Iris pigment epithelial cell (primary cell): ENCODE measurements at places on chromosomes 16 and 17.
A peak's percentile ranks its signal among the peaks of the same experiment; 100 is the strongest.

DNA sequence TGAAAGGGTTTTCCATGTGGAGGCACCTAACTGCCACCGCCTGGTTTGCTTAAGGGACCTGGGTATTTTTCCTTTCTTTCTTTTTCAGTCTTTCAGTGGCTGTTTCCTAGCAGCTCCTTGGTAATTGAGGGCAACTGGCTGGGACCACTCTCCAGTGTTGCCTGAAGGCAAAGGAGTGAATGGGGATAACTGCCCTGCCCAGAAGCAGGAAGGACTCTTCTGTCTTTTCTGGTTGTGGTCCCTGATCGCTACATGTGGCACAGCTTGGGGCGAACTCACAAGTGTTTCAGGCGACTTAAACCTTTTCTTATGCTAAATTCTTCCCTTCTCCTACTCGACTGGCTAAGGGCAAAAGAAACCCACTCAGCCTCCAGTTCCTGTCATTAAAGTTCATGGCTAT is 10.1 kb upstream of the TMEM98 start:
- no peak for DNase-seq

- no peak for DNase-seq
These were observed 251.3 kb downstream of the NTN1 start for GRCh38 chr17:9272501-9273200.

DNA sequence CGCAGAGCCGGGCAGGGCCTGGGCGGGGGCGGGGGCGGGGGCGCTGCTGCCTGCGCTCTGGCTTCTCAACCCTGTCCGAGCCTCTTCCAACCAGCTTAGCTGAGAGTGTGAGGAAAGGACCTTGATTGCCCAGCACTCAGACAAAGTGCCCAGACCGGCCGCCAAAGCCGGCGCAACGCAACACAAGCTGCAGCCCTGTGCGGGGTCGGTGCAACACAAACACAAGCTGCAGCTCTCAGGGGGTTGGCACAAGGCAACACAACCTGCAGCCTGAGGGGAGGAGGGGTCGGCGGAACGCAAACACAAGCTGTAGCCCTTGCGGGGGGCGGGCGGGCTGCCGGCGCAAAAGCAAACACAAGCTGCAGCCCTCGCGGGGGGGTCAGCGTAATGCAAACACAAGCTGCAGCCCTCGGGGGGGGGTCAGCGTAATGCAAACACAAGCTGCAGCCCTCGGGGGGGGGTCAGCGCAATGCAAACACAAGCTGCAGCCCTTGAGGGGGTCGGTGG is 60.0 kb downstream of the KLHDC4 start:
- DNase-seq = no peak

DNA sequence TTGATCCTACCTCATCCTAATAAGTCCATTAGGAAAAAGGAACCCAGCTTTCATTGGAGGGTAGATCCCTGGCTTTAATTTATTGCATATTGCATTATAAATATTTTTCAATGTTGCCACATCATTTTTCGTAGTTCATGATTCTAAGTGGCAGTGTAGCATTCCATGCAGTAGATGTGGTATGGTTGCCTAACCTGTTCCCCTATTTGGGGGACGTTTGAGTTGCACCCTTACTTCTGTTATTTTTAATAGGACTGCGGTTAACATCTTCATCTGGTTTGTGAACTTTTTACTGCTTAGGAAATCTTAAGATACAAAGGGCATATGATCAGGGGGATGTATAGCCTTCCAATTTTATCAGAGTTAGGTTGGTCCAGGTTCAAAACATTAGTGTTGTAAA is 5.4 kb downstream of the SCPEP1 start:
- no peak for DNase-seq

DNA sequence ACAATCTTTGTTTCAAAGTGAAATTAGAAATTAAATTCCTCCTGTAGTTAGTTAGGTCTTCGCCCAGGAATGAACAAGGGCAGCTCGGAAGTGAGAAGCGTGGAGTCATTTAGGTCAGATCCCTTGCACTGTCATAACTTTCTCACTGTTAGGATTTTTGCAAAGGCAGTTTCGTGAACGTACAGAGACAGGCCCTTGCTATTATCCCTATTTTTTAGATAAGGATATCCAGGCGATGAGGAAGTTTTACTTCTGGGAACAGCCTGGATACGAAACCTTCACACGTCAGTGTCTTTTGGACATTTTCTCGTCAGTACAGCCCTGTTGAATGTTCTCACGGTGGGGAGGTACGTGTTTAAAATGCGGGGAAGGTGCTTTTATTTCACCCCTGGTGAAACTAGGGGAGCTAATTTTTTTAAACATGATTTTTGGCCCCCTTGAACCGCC is 318 bp upstream of the RBL2 start:
- DNase-seq = peak; percentile 3

GRCh38 chr17:54259476-54259875 is 436.7 kb downstream of the KIF2B start:
- no peak for DNase-seq

GRCh38 chr17:74042744-74043486 is 160.6 kb upstream of the RPL38 start:
- DNase-seq = peak; percentile 65

DNA sequence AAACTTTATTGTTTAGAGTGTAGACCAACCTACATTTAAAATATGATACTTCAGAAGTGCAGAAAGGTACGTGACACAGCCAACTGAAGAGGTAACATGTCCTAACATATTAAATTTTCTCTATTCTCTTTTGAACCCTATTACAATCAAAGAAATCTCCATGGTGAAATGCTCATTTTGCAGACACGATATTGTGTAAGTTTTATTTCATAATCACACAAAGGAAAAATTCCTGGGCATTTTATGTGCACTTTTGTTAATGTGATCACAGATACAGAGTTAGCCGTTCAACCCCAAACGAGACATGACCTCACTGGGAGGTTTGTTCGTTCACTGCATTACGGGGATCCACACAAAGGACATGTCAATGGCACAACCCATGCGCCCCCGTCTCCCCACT is 21.8 kb downstream of the KCNJ16 start:
- DNase-seq = peak; percentile 22

DNA sequence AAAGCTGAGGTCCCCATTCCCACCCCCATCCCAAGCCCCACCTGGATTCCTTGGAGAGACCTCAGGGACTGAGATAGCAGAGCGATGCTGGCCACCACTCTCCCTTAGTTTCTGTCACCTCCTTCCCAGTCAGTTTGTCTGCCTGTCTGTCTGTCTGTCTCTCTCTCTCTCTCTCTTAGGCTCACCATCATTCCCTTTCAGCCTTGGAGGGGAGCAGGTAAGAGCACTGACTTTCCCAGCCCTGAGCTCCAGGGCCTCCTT is 5.9 kb downstream of the CD300LB start:
- DNase-seq = no peak

GRCh38 chr16:23172583-23172982 is 10.0 kb upstream of the SCNN1G start:
- no peak for DNase-seq

DNA sequence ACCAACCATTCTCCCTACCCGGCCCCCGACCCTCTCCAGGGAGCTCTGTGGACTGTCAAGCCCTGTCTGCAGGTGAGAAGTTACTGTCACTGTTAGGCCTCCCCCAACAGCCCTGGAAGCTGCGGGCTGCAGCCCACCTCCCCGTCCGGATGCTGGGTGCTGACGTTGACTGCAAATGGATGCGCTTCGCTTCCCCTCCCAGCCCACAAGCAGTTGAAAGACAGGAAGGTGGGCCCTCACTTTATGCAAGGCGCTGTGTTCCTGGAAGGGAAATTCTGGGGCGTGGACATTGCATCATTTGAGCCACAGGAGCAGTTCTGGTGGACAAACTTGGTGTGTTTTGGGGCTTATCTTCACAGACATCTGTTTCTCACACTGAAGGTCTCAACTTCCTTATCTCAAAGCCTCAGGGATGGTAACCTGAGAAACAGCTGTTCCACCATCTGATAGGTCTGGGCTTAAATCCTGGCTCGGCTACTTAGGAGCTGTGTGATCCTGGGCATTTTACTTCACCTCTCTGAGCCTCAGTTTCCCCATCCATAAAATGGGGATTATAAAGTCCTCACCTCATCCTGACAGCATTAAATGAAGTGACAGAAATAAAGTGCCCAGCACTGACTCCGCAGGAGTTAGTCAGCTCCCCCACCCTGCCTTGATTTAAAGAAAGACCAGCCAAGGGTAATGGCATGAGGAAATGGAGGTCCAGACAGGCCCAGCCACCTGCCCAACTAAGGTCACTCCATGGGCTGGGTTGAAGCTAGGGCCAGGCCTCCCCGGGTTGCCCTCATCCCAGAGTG is 4.6 kb upstream of the DRC7 start:
- peak; percentile 34 for DNase-seq

DNA sequence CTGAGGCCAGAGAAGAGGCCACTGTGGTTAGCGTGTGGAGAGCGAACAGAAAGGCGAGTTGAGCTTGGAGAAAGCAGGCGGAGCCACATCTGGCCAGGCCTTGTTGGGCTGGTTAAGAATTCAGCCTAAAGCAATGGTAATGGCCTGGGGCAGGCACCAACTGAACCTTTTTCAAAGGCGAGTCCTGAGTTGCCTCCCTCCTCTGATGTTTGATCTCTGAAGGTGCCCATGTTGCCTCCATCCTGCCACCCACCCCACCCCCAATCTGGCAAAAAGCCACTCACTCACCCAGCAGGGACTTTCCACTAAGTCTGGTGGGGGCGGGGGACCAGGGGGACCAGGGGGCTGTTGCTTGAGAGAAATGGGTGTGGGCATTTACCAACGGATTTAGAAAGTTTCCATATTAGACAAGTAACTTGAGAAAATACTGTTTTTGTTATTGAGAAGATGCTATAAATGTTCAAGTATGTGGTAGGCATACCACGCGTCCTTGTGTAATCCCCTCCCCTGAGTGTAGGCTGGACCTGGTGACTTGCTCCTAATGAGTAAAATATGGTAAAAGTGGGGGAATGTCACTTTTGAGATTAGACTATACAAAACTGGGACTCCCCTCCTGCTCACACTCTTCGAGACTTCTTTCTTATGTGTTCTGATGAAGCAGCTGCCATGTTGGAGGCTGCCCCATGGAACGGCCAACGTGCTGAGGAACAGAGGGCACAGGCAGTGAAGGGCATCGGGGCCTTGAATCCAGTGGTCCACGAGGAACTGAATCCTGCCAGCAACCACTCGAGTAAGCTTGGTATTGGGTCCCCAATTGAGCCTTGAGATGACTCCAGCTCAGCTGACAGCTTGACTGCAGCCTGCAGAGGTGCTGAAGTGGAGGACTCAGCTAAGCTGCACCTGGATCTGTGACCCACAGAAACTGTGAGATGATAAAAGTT is 29.9 kb upstream of the TNS4 start:
- DNase-seq = no peak

DNA sequence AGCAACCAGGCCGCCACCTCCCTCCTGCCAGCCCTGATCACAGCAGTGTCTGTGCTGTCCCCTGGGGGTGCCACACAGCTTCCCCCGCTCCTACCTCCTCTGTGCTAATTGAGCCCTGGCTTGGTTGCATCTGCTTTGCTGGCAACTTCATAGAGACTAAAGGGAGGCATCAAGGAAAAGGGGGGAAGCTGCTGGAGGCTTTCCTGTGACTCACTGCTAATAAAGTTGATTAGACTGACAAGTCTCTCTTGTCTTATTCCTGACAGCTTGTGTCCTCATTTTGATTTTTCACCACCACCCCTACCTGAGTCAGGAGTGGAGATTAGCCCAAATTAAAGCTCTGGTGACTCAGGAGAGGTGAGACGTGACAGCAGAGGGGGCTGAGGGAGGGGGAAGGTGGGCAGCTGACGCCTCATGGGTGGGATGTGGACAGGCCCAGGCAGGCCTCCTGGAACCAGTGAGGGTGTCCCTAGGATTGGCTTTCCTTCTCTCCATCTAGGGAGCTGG is 310.0 kb downstream of the CBLN1 start:
- no peak for DNase-seq

DNA sequence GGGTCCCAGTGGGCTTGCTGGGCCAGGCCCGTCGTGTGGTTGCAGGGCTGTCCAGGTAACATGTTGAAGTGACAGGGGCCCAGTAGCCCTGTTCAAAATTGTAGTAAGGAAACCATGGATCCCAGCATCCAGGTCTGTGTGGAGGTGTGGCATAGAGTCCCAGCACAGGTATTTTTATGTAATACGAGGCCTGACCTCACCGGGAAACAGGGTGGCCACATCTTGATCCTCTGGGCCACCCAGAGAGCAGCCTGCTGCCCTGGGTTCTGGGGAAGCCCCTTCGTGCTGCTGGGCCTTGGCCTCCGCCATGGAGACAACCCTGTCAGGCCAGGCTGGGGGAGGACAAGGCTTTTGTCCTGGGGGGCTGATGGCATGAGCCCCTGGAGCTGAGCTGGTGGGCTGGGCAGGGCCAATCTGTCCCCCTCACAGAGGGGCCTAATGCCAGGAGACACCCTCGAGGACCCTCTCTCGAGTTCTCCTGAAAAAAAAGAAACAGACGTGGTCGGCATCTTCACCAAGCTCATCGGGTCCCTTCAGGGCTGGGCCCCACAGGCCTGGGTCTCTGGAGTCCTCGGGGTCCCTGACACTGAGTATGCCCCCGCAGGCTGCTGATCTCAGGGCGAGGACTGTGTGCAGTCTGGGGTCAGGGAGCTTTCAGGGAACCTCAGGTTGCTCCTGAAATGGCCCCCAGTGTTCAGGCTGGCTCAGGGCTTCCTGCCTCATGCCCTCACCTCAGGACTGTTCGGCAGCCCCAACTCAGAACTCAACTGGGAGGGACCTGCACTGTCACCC is 47.8 kb downstream of the TNFRSF13B start:
- DNase-seq = no peak

GRCh38 chr17:37769050-37769449 is 24.2 kb upstream of the HNF1B start:
- DNase-seq = no peak

GRCh38 chr17:31902693-31903092 is 1.2 kb upstream of the UTP6 start:
- no peak for DNase-seq

DNA sequence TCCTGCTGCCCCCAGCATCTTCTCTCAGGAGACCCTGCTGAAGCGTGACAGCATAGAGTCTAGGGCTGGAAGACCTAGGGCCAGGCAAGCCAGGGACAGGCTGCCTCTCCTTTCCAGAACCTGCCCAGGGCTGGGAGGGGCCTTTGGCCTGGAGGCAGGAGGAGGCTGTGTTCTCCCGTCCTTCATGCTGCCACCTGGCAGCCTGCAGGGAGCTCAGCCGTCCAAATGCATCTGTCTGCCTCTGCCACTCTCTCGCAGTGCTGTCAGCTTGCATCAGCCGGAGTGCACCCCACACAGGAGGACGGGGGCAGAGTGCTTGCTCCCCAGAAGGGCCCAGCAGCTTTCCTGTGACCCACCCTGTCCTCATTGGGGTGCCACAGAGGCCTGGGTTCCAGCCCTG is 31.3 kb downstream of the ARHGAP23 start:
- DNase-seq = no peak
